ENCODE measurements at places on chromosomes 12 and 14.
A peak's percentile ranks its signal among the peaks of the same experiment; 100 is the strongest.

GRCh38 chr12:20044846-20045245 is 323.5 kb upstream of the PDE3A start:
- no peak for ATAC-seq

GRCh38 chr14:65282896-65283253 is 129.7 kb upstream of the FUT8 start:
- ATAC-seq, result no peak

DNA sequence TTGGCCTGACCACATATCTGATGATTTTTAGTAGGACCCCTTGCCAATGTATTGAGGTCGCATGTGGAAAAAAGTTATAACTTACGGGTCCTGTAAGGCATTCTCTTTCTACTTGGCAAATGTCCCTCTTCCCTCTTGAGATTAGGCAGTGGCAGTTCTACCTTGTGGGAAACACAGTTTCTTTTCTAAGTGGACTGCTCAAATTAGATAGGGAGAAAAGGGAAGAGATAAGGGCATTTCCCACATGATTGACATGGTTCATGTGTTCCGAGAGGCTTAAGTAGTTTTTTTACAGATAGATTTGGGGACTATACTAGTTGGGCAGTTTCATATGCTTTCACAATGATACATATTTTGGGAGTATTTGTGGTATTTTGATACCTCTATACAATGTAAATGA is 154.7 kb downstream of the FBXL14 start:
- no peak for ATAC-seq

DNA sequence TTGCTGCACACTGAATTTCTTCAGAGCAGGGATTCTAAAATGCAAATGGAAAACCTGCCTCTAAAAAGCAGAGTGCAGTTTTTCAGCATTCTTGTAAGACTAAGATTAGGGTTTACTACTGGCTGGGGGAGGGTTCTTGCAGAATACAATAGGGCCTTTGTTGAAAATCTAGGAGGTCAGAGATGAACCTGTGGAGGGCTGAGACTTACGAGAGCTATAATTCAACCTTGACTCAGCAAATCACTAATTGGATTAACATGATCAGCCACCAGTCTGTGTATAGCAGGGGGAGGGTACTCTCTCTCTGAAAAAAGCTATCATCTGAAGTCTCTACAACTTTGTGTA is 92.6 kb upstream of the HIF1A start:
- no peak for ATAC-seq

DNA sequence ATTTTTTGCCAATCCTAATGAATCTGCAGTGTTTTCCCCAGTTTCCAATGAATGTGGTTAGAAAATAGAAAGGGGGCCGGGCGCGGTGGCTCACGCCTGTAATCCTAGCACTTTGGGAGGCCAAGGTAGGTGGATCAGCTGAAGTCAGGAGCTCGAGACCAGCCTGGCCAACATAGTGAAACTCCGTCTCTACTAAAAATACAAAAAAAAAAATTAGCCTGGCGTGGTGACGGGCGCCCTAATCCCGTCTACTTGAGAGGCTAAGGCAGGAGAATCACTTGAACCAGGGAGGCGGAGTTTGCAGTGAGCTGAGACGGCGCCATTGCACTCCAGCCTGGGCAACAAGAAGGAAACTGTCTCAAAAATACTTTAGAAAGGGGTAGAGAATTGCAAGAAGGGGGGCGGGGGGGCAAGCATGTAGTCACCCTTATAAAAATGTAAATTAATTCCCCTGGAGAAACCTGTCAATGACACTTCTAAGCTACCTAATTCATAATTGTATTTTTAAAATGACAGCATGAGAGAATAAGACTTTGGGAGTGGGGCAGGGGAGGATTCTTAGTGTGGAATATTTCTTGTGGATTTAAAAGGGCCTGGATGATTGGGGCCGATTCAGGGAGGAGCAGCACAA is 1.7 kb downstream of the KLHDC2 start:
- ATAC-seq, result no peak

DNA sequence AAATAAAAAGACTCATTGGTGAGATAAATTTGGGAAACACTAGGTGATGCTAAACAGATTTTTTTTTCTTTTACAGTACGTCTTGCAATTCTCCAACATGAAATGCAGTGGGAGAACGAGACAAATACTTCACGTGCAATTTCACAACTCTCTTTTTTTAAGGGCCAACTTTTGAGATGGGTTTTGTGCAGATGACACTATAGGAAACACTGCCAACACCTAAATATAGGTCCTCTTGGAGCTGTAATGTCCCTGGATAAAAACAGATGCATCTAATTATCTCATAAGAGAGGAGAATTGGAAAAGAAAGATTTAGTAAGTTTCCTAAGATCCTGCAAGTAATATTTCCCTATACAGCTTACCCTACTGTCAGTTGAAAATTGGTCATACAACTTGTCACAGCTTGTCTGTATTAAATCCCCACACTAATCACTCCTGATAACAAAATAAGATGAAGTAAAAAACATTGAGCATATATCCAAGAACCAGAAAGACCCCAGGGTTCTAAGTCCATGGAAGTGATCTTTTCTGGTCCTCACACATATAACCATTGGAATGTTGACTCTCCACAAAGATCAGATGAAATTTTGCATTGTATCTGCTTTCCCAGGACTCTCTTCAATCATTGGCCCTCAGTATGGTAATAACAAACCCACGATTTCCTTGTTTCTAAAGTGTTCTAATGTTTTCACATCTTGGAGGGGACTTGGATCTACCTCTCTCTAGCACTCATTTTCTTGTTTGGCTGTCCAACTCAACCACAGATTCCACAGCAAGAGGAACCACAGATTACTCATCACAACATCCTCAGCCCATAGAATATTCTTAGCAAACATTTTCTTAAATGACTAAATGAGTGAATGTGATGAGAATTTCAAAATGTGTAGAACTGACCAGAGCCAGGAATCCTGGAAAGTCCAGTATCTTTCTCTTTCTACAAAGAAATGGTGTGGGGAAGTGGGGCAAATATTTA is 769.4 kb upstream of the USP15 start:
- no peak for ATAC-seq

DNA sequence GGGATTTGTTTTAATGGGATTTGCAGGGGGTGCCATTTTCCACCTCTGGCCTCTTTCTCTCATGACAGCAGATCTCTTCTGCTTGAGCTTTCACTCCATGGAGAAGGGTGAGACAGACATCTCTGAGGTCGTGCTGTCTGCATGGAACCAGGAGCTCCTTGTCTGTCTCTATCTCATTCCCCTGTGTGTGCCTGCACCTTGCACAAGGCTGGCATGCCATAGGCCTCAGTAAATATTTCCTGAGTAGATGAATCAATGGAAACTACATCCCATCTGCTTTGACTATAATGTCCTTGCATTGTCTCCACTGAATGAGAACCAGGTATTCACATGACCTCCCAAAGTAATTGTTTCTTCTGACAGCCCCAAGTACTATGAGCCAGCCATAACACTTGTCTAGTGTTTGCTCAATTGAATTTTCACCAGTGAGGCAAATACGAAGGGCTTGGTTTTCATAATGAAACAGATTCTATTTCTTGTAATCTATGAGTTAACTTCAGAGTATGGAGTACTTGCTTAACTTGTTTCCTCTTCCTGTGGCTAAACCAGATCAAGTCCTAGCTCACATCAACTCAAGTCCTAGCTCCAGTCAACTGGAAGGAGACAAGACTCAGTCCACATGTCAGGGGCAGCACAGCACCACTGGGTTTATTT is 32.3 kb downstream of the KCNK13 start:
- peak; percentile 89 for ATAC-seq

GRCh38 chr12:106042037-106042436 is 96.7 kb downstream of the NUAK1 start:
- no peak for ATAC-seq

GRCh38 chr12:119758722-119759121 is 90.8 kb downstream of the PRKAB1 start:
- no peak for ATAC-seq

DNA sequence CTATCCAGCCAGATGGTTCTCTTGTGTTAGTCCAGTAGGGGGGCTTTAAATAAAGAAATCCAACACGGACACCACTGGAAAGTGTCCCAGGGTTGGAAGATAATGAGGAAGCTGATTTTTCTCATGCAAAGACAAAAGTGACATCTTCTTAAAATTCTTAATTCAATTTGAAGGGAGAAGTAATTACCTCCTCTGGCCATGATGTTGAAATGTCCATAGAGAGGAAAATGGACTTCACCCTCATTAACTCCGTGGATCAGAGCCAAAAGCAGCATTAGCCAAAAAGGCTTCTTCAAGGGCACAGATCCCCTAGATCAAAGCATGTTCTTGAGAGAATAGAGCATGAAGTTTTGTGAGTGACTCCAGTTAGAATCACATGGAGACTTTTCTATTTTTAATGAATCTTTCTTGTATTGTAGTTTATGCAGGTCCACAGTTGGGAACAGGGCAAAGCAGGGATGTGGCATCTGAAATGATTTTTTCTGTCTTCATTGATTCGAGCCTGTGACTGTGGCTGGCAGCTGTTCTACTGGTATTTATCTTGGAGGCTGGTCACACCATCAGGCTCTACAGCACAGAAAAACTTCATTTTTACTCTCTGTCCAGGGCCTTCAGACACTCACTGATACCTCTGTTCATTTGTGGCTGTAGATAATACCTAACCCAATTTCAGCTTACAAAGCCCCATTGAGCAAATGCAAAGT is 1002.5 kb downstream of the AACS start:
- no peak for ATAC-seq

- peak; percentile 77 for ATAC-seq
These were observed at the start of gene RIMBP2 for GRCh38 chr12:130715998-130716968. RIMBP2 (minus strand) TSS chr12:130716299; CDS start chr12:130479013, 237,286 bp downstream.

- ATAC-seq, result no peak
These were observed 234.8 kb downstream of the ALG10 start for GRCh38 chr12:34257093-34257492.

DNA sequence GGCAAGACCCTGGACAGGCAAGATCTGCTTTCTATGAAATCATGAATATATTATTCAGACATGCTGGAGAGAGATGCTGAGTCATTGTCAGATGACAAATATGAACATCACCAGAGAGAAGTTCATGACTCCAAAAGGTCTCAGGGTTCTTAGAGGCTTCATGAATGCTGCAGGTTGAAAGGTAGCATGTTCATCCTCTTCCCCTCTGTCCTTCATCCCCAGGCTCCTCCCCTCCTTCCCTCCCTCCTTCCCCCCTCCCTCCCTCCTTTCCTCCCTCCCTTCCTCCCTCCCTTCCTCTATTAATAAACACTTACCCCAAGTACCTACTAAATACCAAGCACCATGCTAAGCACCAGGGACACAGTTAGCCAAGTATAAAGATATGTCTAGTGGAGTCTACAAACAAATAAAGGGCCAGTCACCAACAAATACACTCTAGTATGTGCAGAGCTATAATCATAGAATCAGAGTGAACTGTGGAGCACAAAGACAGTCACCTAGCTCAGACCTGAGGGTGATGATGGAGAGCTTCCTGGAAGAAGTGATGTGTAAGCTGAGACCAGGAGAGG is 46.2 kb downstream of the RPH3A start:
- ATAC-seq, result no peak

- ATAC-seq, result no peak
These were observed 441.2 kb downstream of the BTG1 start for GRCh38 chr12:91704446-91704845.

Data from esophagus mucosa (tissue), 1 donor.